ENCODE measurements at places on chromosomes 5 and 9.
A peak's percentile ranks its signal among the peaks of the same experiment; 100 is the strongest.

- DNase-seq: no peak
These were observed 37.2 kb downstream of the DCAF12 start for GRCh38 chr9:34089311-34089710.

DNA sequence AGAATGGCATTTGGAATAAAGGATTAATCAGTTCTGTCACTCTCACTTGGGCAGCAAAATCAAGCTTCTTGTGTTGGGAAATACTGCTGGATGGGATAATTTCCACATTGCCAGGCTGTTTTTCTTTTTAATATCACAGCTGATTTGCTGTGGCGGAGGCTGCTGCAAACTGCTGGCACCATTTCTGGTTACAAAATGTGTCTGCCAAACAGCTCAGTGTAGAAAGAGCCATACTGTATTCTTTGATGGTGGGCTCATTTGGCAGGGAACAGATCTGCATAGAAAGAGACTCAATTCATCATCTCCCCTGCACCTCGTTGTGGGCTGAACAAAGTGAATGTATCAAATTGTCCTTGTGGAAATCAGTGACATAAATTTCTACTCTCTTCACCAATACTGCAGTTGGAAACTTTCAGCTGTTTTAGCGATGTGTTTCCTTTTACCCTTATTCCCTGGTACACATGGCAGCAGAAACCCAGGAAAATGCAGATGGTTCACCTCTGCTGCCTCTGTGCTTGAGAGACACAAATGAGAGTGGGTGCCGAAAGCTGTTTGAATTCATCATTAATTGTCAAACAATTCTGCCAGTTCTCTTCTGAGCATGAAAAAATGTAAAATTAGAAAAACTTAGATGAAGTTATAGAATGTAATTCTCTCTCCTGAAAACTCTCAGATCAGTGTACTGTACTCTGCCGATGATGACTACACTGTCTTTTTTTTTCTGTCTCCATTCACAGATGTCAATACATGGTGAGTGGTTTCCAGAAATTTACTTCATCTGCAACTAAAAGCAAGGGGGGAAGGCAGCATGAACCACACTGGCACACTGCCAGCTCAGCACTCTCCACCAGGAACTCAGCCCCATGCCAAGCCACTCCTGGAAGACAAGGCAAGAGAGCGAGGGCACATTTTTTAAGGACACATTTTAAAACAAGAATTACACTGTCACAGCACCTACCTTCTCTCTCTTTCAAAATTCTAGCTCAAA, 75.0 kb downstream of the HMHB1 start:
- no peak for DNase-seq

DNA sequence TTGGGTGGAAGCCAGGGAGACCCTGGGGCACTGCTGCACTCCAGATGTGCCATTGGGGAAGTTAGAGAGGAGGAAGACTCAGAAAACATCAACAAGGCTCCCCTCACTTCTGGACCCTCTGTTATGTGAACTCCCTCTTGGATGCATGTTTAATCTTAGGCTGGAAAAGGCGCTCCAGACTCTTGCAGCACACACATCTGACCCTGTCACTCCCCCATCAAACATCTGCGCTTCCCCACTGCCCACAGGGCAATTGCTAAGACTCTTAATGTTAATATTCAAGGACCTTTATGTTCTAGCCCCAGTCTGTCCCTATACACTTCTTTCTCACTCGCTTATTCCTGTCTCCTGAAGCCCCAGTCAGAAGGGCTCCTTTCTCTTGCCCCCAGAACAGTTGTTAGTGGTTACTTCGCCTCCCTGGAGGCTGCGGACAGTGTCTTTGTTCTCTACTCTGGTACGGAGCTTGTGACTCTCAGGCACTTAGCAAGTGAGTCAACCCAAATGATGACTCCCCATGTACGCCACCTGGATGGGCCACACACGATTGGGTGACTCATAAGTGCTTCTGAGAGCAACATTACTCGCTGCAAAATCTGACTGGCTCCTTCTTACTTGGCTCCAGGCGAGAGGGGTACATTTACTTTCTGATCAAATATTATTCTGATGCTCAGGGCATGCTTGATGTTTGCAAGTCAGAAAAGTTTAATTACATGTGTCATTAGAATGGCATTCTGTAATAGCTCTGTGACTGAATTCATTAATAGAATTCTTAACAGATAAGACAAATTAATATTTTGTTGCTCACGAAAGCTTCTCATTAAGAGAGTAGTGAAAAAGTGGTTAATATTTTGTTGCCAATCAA, 193.6 kb downstream of the HSPA4 start:
- DNase-seq: no peak

- no peak for DNase-seq
These were observed 1.6 kb downstream of the RNF183 start for GRCh38 chr9:113301548-113301947.

GRCh38 chr9:133521122-133522072, 3.4 kb downstream of the MYMK start:
- DNase-seq: no peak

DNA sequence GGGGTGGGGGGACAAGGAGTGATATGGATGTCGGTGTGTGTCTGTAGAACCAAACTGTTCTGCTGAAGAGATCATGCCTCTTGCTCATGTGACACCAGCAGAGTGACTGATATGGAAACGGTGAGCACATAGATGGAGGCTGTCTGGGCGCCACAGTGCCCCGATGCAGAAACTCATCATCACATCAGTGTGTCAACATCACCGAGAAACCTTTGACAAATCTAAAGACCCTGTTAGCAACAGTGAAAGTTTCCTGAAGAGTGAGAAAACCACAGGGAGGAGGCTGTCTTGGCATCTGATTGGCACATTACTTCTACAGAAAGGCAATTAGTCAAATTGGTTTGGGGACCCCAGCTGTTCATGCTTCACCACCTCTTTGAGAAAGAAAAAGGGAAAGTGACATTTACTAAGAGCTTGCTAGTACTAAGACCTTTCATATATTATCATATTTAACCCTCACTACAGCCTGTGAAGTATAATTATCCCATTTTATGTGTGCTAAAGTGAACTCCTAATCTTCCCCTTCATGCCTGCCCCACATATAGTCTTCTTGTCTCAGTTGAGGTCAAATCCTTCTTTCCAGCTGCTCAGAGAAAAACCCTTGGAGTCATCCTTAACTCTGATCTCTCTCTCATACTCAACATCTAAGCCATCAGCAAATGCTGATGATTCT, 25.6 kb downstream of the CSF2 start:
- DNase-seq: peak; percentile 75

DNA sequence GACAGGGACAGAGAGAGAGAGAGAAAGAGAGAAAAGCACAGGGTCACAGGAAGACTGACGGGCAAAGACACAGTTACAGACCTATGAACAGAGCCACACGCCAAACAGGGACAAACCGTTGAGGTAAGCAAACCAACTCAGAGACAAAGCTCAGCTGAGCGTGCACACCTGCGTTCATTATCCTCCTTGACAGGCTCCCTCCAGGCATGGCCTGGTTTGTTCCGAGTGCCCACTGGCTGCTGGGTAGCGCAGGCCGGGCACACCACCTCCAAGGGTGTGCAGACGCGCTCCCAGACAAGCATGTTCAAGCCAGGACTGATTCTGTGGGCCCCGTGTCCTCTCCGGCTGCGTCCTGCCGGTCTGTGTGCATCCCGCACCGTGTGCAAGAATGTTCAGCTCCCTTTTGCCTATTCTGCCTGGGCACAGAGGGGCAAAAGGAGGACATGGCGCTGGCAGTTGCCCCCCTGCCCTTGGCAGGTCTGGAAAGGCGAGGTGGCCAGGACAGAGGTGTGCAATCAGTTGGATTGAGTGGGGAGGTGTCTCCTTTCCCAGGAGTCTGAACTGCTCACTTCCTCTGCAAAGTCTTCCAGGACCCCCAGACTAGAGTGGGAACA, 467 bp upstream of the SMIM32 start:
- DNase-seq: no peak

DNA sequence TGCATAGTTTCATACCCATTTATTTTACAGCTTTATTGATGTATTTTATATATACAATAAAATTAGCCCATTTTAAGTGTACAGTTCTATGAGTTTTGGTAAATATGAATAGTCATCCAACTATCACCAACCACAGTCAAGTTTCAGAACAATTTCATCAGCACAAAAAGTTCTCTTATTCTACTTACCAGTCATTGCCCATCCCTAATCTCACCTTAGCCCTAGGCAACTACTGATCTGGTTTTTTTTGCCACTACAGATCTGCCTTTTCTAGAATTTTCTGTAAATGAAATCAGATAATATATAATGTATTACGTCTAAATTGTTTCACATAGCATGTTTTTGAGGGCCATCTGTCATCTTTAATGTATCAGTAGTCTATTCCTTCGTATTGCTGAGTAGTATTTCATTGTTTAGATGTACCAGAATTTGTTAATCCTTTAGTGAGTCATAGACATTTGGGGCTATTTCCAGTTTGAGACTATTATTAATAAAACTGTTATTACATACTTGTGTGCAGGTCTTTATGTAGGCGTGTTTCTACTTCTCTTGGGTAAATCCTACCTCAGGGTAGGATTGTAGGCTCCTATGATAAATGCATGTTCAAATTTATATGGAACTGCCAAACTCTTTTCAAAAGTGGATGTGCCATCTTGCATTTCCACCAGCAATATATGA, 198.5 kb upstream of the ADAMTSL1 start:
- no peak for DNase-seq

DNA sequence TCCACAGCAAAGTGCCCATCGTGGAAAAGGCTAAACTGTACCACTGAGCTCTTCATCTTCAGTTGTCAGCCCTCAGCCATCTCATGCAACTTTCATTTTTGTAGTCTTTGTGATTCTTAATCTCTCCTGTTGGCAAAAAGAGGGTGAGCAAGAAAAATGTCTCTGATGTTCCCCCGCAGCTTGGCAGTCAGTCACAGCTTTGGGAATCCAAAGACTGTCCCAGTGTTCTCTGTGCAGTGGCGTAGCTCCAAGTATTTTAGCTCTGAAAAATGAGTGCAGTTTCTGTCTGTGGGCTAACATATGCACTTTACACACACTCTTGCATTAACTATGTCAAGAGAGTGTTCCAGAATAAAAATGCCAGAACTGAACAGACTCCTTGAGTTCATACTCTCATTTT, 372.2 kb downstream of the TMEM232 start:
- no peak for DNase-seq

GRCh38 chr9:23739753-23740152, 86.3 kb downstream of the ELAVL2 start:
- DNase-seq: no peak

DNA sequence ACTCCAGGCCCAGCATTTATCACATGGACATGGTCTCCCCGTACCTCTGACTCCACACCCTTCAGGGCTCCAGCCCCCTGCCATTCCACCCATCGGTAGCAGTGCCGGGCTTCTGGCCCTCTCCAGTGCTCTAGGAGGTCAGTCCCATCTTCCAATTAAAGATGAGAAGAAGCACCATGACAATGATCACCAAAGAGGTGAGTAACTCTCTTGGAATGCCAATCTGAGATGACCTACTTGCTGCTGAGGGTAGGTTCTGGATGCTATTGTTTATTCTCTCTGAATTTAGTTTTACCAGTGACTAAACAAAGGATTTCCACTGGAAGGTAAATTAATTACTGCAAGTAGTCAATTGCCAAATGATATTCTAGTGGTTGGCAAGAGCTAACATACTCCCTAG, 80.8 kb downstream of the TLE4 start:
- no peak for DNase-seq

DNA sequence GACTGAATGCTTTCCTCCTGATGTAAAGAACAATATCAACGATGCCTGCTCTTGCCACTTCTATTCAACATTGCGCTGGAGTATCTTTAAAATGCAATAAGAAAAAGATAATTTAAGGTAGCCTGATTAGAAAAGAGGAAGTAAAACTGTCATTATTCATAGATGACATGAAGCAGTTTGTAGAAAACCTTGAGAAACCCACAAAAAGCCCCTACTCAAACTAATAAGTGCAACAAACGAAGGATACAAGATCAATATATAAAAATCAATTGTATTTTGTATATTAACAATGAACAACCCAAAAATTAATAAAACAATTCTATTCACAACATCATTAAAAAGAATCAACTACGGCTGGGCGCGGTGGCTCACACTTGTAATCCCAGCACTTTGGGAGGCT, 76.4 kb upstream of the CKMT2 start:
- no peak for DNase-seq

DNA sequence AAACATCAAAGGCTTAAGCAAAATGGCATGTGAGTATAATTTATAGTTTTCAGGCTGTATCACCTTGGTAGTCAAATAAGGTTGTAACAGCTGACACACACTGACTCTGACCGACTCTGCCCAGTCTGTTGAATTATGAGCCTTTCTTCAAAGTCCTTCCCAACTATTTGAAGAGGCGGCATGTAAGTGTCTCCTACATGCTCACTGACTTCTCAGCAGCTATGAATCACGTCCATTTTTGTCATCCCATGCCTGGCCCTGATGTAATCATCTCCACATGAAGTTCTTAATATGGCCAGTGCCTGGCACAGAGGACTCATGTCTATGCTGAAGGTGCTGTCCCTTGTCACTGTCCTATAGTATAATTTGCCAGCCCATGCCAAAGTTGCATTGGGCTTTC, 5.1 kb upstream of the PTBP3 start:
- DNase-seq: no peak

DNA sequence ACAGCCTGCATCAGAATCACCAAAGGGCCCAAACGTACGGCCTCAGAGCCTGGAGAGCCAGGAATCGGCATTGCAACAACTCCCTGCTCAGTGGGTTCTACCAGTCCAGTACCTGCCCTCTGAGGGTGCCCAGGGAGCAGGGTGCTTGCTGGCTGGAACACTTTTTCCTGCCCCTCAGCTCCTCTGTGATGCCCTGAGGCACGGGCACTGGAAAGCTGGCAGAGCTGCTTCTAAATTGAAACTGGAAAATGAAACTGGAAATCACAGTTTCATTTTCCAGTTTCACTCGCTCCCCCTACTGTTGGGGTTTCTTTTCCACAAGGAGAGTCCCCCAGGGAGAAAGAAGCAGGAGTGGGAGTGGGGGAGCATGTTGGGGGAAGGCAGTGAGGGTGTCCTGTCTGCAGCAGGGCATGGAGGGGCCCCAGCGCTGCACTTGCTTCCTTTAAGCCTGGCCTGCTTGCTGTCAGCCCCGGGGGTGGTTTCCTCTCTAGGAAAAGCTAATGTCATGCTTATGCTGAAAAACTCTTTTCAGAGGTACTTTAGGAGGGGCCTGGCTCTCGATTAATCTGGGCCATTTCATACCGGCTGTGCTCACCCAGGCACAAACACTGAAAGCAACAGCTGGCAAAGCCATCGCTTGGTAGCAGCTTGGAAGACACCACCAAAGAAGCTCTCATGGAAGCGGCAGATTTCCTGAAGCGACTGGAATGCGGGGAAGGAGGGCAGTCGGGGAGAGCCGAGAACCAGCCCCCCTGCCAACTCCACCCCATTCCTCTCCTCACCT, 26.2 kb downstream of the IRF1 start:
- DNase-seq: no peak

- no peak for DNase-seq
These were observed 209.1 kb downstream of the NR2F1-AS1 start for GRCh38 chr5:93371893-93372292.

GRCh38 chr5:89929173-89929572, 480.4 kb downstream of the CETN3 start:
- DNase-seq: no peak
